IMR-90 (cell line): ENCODE measurements at places on chromosomes 13 and 19. TPM values are rescaled to one million over a fixed set of nuclear protein-coding genes. Genes with fewer than 3 reads are reported as not detected.

ZNF790 gene
- total RNA-seq: 4.3 and 6.4 TPM in 2 replicates

IFI30 gene
- 1.1 and 2.3 TPM in 2 replicates for total RNA-seq

NLRP4 gene
- not detected in 2 replicates for total RNA-seq

APOC4 gene
- not detected in 2 replicates for total RNA-seq

PRODH2 gene
- total RNA-seq: not detected in 2 replicates

PSG11 gene
- 0.18 and 0.28 TPM in 2 replicates for total RNA-seq

GJB6 gene
- not detected in 2 replicates for total RNA-seq

SRRM5 gene
- total RNA-seq: not detected in 2 replicates

ZNF829 gene
- 3.0 and 3.3 TPM in 2 replicates for total RNA-seq

SOX1 gene
- not detected in 2 replicates for total RNA-seq

CABP5 gene
- not detected in 2 replicates for total RNA-seq

DNA sequence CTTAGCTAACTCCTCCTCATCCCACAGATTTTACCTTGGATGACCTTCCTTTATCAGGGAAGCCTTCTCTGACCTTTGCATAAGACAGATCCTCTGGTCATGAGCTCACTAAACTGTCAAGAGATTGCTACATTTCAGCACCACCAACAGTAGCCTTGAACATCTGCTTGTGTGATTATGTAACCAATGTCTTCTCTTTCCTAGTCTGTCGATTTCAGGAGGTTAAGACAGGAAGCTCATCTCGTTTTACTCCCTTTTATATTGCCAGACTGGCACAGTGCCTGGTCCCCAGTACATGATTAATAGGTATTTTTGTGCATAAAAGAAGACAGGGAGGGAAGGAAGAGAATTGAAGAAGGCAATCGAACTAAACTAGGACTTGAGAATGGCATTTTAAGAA lies 1697.7 kb downstream of the EFNB2 start:
- DNase-seq: no peak

DNA sequence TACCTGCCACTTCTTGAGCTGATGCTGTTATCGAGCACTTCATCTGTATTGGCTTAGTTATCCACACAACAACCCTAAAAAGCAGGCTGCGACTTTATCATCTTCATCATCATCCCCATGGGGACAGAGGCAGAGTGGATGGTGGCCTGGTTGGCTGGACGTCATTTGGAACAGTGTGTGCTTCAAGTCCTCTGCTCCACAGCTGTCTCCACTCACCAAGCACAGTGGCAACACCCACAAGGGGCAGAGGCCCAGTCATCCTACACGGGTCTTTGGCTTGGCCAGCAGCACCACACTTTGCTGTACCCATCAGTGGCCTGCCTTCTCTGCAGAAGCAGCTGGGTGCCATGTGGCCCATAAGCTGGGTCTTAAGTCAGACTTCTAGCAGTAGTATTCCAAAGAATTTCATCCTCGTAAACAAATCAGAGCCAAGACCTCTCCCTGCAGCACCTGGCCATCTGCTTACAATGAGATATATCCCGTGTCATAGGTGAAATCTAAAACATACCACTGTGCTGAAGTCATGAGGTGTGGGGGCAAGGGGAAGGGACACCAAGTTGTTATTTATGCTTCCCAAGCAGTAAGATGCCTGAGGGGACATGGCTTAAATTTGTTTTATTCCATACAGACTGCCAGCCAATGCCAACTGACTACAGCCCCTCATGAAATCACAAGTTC lies 47.9 kb upstream of the EPHX3 start:
- peak; percentile 71 for DNase-seq

DNA sequence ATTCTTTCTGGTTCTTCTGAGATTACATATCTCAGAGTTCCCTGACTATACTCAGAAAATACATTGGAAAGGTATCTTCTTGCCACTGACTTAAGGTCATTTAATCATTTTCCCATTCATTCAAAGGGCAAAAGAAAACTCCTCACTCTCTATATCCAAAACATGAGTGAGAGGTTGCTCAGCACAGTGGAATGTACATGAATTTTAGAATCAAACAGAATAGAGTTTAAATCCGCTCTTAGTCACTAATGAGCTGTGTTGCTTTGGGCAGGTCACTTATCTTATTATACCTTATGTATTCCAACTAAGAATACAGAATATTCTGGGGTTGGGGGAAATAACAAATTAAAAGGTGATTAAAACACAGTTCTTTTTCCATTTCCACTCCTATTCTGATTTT lies 452.6 kb upstream of the KLF12 start:
- peak; percentile 3 for DNase-seq

DNA sequence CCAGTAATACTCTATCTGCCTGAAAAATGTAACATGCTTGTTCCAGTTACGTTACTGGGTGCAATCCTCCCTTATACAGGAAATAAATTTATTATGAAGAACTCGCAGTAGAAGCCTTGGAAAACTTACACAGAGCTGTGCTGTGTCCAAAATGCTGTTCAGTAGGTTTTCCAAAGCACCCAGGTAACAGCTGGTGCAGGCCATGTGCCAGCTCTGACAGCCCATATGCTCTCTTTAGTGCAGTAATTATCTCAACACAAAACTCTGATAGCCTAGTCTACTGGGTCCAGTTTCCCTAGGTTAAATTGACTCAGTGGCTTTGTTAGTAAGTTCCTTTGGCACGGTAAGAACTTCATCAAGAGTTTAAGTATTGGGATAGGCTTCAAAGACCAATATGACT lies 120.7 kb upstream of the OBI1 start:
- no peak for DNase-seq

DNA sequence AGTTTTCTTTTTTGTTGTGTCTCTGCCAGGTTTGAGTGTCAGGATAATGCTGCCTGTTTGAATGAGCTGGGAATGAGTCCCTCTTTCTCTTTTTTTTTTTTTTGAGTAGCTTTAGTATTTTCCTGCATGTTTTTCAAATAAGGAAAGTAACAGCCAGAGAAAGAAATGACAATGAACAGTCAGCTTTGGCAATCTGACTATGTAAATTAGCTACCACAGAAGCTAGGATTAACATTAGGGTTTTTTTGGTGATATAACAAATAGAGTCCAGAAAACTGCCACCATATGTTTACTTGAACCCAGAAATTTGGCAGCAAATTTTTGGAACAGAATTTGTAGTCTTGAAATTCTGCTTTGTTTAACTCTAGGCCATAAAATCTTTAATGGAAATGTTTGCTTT lies 50.5 kb downstream of the SGCG start:
- DNase-seq: no peak

DNA sequence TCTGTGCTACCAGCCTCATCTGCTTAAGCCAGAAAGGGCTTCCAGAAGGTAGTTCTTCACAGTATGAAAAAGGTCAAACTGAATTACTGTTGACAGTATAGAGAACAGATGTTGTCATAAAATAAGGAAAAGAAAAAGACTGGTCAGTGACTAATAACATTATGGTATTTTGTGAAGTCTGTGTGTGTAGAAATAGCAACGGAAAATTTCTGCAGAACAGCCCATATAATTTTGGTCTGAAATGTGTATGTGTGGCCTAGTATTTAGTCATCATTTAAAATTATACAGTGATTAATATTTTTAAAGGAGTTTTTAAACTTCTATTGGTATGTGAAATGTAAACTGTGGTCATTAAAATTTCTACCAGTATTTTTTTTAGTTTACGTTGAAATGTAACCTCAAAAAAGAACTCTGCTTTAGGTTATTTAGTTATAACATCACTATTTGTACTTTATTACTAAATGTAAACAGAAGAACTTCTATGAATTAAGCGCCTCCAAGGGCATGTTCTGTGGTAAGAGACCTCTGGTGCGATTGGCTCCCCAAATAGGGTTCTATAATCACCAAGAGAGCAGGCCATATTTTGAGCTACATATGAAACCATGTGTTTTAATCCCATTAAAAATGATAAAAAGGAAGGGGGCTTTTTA lies 3.3 kb upstream of the GPR183 start:
- DNase-seq: peak; percentile 93

- no peak for DNase-seq
These were observed 30.1 kb downstream of the SIGLEC7 start for GRCh38 chr19:51172223-51172622.

DNA sequence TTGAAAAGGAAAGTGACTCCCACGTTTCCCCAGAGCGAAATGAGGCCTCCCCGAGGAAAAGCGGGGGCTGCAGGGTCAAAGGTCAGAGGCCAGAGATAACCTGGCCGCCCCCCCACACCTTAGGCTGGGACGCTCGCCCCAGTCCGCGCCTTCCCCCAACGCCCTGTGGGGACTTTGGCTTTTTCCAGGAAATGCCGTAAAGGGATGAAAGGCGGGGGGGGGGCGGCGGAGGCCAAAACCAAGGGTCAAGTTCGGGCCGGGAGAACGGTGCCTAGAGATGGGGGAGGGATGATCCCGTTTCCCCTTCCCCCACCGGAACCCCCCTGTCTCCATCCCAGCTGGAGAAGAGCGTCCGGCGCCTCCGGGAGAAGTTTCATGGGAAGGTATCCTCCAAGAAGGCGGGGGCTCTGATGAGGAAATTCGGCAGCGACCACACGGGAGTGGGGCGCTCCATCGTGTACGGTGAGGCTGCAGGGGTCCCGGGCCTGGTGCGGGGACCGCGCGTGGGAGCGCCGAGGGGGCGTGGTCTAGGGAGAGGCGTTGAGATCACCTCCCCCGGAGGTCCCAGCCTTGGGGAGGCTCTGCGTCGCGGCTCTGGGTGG lies 575 bp downstream of the SHFL start:
- no peak for DNase-seq

GRCh38 chr19:50835785-50836542 lies 2.6 kb upstream of the KLK15 start:
- peak; percentile 45 for DNase-seq

GRCh38 chr13:99322297-99323103 lies 15.3 kb upstream of the GPR183 start:
- DNase-seq: peak; percentile 89

DNA sequence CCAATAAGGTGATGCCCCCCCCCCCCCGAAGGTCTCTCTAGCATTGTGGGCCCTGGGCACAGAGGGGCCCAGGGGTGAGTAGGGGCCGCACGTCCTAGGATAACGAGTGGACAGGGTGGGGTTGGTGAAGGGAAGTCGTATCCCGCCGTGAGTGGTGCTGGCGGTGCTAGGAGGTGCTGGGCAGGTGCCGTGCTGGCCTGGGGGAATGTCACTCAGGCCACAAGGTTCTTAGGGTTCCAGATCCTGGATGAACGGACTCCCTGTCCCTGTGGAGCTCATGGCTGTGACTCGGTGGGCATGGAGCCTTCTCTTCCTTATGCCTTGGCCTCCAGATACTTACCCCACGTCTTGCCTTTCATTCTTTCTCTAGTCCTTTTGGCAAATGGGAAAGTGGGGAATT lies 157.4 kb upstream of the SOX1 start:
- no peak for DNase-seq

- no peak for DNase-seq
These were observed 28.9 kb downstream of the ZFR2 start for GRCh38 chr19:3839941-3840340.

GRCh38 chr19:38650911-38651584 lies 3.6 kb downstream of the ACTN4 start:
- DNase-seq: peak; percentile 60

GRCh38 chr13:83372786-83373185 lies 509.5 kb downstream of the SLITRK1 start:
- DNase-seq: peak; percentile 10

DNA sequence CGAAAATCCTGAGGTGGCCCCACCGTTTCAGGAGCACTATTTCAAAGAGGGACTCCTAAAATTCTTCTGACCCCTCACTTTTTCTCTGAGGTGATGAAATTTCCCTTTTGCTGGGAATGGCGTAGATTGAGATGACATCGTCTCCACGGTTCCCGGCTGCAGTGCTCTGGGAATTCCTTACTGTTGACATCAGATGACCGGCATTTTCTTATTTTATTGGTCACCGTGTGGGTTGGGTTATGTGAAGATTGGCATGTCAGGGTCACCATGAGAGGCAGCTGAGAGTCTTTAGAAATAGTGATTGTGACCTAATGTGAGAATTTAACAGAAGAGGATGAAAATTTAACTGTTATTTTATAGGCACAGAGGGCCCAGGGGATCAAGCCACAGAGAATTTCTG lies 356.7 kb downstream of the FGF9 start:
- no peak for DNase-seq

DNA sequence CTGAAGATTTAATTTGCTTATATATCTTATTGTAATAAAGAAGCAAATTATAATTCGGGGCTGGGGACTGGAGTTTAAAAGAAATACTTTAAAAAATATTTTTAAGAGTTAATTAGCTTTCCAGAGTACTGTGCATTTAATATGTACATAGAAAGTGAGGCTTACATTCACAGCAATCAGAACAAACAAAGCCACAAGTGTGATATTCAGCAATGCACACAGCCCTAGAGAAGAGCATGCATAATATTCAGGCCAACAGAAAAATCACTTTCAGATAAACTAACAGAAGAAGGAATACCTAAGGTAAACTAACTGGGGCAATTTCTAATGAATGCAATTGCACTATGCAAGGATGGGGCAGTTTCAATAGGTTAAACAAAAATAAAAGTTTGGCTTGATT lies 241.8 kb downstream of the GPC6 start:
- no peak for DNase-seq

DNA sequence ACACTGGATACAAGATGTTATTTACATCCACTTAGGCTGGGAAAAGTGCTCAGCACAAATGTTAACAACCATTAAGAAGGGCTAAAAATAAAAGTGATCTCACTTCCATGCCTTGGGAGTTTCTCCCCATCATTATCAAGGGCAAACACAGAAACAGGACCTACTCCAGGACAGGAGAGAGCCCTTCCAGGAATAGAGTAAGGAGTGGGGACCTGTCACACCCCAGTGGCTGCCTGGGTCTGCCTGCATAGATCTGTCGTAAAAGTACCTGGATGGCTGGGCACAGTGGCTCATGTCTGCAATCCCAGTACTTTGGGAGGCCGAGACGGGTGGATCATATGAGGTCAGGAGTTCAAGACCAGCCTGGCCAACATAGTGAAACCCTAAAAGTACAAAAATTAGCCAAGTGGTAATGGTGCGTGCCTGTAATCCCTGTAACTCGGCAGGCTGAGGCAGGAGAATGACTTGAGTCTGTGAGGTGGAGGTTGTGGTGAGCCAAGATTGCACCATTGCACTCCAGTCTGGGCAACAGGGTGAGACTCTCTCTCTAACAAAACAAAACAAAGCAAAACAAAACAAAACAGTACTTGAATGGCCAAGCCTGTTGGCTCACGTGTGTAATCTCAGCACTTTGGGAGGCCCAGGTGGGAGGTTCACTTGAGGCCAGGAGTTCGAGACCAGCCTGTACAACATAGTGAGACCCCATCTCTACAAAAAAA lies 5.6 kb downstream of the ATP8A2 start:
- no peak for DNase-seq

GRCh38 chr13:112603641-112604225 lies 15.8 kb upstream of the TUBGCP3 start:
- DNase-seq: peak; percentile 31

DNA sequence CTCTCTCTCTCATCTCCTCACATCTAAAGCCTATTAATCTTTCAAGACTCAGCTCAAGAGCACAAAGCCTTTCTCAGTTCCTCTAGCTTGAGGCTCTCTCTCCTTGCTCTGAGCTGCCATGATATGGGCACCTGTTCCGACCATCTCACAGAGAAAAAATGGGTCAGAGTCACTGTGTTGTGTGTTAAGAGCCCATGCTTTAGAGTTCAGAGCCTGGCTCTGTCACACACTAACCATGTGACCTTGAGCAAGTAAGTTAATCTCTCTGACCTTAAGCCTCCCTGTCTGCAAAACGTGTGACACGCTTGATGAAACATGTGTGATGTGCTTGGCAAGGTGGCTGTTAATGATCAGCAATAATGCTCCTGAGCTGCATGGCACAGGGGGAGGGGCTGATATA lies 245.2 kb downstream of the DLEU7 start:
- no peak for DNase-seq

- no peak for DNase-seq
These were observed 34.4 kb upstream of the EPHX3 start for GRCh38 chr19:15266683-15267082.
